Fibroblast of pulmonary artery (primary cell): ENCODE measurements at places on chromosomes 6 and 20.

DNA sequence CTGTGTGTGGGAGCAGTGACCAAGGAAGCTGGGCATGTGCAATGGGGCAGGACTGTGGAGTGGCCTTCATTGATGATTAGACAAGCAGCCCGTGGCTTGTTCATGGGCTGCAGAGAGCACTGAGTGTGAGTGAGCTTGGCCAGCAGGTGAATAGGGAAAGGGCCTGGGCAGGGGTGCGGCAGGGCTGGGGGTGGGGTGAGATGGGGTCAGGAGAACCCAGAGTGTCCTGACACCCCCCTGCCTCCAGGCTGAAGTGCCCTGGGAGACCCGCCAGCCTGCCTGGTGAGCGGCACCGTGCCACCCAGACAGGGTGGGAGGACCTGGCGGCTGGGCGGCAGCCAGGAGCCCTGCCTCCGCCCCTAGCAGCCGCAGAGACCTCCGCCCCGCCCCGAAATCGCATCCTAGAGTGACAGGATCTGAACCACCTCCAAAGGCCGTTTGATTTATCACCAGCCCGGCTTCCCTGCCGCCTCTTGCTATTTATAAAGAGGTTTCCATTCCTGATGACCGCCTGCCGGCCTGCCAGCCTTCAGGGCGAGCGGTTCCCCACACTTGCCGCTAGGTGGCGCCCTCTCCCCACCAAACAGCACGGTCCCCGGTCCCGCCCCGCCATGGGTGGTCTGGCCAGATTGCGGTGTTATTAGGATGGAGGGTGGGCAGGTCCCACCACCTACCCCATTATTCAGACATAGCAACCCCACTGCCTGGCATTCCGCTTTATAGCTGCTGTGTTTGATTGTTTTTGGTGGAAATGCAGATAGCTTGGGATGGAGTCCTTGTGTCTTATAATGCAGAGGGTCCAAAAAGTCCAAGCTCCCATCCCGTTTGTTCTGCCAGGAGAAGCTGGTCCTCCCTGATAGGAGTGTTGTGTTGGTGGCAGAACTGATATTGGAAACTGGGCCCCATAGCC, 3.5 kb downstream of the MYLK2 start:
- DNase-seq: peak; percentile 63

DNA sequence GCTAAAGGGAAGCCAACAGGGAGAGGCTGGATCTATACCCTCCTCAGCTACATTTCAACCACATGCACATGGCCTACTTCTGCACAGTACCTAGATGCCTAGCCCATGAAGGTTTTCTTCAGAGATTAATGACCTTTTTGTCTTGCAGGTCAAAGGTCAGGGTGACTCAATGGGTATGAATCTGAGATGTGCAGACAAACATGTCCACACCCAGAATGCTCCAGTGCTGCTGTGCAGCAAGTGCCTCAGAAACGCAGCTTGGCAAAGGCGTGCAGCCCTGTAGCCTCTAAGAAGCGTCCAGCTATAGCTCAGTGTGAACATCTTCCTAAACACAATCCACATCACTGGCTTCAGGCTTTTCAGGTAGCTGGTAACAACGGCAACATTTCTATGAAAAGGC, 24.4 kb downstream of the MAP1LC3A start:
- no peak for DNase-seq

- DNase-seq: no peak
These were observed 248.7 kb upstream of the JAG1 start for GRCh38 chr20:10922506-10922905.

GRCh38 chr6:133441491-133441890, 200.3 kb downstream of the EYA4 start:
- DNase-seq: no peak

DNA sequence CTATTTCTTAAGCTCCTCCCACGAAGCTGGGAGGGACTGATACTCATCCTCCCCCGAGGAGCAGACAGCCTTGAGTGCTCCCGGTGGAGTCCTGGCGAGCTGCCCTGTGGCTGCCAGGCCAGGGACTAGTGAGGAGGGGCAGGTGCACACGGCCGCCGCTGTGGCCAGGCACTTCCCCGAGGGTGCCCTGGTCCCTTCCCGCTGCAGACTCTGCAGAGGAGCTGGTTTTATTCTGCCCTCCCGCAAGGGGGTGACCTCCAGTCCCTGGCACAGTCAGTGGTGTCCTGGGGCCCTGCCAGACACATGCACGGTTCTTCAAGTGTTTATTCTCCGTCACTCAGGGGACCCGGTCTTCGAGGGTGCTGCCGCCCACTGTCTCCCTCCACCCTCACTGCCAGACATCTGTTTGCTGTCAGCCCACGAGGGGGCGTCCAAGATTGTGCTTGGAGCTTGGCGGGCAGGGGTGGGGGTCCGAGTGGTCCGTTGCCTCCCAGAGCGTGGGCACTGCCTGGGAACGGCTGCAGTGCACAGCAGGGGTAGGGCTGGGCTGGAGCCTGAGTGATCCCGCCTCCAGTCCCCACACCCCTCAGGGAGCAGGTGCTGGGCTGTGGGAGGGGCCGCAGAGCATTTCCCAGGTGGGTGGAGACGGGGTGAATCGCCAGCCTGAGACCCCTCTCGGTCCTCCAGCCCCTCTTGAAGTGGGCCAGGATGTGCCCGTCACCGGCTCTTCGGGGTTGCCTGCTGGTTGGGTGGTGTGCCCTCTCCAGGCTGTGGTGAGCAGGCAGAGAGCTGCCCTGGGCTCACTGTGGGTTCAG, 3.1 kb upstream of the CABLES2 start:
- DNase-seq: peak; percentile 23

- DNase-seq: no peak
These were observed 34.7 kb downstream of the BMP2 start for GRCh38 chr20:6802227-6802626.

- DNase-seq: no peak
These were observed 52.7 kb downstream of the RPP21 start for GRCh38 chr6:30397697-30398096.
